ENCODE measurements at places on chromosomes 5 and 9.

GRCh38 chr9:137534256-137535119 is 15.7 kb downstream of the PNPLA7 start:
- peak; percentile 50 for DNase-seq

DNA sequence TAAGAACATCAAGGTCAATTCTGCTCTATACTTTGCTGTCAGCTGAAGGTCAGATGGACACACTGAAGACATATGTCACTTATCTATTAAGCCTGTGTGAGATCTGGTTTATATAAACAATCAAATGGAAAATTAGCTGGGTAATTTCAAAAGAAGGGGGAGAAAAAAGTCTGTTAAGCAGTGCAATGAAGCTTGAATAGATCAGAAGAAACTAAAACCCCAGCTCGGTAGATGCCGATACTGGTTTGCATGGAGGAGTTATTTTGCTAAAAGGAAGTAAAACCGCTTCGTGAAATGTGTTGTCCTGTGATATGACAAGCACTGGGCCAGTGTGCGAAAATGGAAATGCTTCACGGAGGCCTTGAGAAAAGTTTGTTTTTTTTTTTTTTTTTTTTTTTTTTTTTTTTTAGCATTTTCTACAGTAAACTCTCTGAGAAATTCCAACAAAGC is 148.8 kb downstream of the MEF2C start:
- no peak for DNase-seq

DNA sequence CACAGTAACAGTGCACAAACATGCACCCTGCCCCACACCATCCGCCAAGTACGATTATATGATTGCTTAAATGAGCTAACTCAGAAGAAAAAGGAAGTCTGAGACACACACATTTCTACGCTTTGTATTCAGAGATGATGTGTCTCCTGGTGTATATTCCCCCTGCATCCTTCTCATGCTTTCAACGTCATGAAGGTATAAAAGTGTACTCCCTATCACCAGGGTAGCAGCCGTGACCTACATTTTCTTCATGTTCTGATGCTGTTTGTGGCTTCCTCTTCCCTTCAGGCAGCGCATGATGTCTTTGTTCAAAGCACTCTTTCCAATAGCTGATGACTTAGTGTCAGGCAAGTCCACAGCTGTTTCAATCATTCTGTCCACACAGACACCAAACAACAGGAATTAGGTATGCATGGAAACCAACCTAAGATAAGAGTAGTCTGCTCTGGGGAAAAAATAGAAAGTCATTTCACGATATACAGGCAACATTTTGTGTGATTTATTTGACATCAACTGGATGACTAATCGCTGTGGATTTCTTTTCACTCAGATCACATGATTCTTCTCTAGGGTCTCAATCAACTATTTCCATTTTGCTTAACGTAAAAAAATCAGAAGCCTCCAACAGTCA is 269.4 kb upstream of the PTGER4 start:
- DNase-seq: no peak

- no peak for DNase-seq
Observed at GRCh38 chr9:103721056-103721455, 373.1 kb upstream of the SMC2 start.

DNA sequence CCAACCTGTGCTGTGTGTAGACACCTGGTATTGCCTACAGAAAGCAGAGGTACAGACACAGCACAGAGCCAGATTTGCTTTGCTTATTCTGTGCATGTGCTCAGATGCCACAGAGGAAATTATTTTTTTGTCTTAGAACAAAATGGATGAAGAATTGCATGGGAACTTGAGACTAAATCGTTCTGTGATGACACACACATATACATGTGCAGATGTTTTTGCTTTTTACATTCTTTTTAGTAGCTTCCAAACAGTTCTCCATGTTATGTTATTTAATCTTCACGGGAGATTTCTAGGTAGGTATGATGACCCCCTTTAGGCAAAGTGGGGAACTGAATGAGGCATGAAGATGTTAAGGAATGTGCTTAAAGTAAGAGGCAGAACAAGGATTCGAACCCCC is 221.5 kb upstream of the PANK3 start:
- DNase-seq: no peak

DNA sequence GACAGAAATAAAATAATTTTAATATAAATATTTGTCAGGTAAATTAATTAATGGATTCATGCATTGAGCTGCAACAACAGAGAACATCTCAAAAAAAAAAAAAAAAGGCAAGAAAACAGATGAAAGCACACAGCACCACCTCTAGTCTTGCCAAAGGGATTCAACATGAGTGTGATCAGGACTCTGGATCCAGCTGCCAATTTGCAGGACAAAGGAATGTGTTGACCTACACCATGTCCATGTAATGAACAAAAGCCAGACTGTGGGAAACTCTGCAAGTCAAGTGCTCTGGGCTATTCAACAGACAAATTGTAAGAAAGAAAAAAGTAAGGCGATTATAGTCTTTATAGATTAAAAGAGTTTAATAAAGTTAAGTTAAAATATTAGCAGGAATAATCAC is 769.3 kb downstream of the TLR4 start:
- DNase-seq: no peak

- peak; percentile 9 for DNase-seq
Observed at GRCh38 chr5:41510176-41510831, at the start of gene PLCXD3. Gene PLCXD3, minus strand, starts transcription at chr5:41510601. Its CDS starts 75 bp downstream, at chr5:41510526.

DNA sequence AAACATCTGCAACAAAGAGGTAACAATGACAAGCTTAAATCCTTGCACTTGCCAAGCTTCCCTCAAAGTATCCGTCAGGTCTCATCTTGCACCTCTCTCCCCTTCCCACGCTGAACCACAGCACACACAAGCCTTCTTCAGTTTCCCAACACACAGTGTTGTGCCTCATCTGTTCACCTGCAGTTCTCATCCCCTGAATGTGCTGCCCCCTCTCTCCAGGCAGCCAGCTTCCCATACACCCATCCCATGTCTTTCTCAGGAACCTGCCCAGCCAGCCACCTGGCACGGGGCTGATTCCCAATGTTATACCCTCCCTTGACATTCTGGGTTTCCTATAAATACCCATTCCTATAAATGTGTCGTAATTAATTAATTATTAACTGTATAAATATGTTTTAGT is 314.8 kb downstream of the PRELID2 start:
- no peak for DNase-seq

DNA sequence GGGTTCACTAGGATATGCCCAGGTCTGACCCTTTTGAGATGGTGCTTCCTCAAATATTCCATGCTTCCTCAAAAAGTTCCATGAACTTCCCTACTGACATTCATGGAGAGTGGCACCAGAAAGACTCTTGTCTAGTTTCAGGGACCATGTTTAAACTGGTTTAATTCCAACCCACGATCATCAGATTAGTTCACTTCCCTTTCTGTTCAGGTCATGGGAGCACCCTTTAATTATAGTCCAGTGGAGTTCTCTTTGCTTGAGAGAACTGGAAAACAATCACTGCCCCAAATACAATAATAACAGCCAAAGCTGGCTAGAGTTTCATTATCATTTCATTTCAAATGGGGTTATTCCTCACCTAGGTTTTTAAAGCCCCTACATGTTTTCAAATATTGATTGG is 9.7 kb upstream of the ERBIN start:
- DNase-seq: no peak

- DNase-seq: no peak
Observed at GRCh38 chr9:84744195-84744594, 74.7 kb downstream of the NTRK2 start.

GRCh38 chr9:108441251-108441650 is 414.5 kb downstream of the ACTL7B start:
- DNase-seq: no peak

DNA sequence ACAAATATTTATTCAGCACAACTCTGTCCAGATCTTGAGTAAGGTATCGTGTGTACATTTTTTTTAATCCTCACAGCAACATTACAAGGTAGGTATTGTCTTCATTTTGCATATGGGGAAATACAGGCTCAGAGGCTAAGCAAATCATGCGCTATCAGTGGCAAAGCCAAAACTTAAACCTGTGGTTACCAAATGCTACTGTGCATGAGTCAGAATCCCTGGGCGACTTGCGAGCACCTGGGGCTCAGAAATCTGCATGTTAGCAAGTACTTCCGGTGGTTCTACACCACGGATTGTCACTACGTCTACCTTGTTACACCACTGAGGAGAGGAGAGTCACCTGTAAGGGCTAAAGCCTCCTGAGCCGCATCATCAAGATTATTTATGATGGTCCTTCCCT is 21.3 kb downstream of the C5orf58 start:
- no peak for DNase-seq

- DNase-seq: peak; percentile 18
Observed at GRCh38 chr5:168434001-168434400, 52.3 kb upstream of the RARS1 start.

- DNase-seq: peak; percentile 40
Observed at GRCh38 chr5:90410178-90410762, 714 bp upstream of the CETN3 start.
